AG20443 (cell line): ENCODE measurements at places on chromosomes 3 and 15.

- no peak for DNase-seq
Observed at GRCh38 chr3:70737666-70738290, 425.3 kb upstream of the MDFIC2 start.

- DNase-seq = no peak
Observed at GRCh38 chr3:55859305-55859704, 372.2 kb upstream of the WNT5A start.

DNA sequence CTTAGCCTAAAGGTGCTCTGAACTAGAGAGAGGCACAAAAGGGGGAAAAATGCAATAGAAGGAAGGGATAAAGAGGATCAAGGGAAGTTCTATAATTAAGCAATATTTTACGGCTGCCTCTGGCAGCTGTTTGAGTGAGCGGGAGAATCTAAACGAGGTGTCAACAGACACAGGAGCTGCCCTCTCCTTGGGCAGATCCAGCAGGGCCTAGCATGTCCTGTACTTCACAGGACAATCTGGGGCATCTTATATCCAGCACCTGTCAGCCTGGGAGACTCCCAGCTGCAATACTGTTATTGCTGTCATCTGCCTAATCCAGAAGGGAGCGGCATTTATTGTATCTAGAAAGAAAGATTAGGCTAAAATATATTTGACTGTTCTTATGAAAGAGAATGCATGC lies 68.9 kb downstream of the WWTR1 start:
- DNase-seq = no peak

DNA sequence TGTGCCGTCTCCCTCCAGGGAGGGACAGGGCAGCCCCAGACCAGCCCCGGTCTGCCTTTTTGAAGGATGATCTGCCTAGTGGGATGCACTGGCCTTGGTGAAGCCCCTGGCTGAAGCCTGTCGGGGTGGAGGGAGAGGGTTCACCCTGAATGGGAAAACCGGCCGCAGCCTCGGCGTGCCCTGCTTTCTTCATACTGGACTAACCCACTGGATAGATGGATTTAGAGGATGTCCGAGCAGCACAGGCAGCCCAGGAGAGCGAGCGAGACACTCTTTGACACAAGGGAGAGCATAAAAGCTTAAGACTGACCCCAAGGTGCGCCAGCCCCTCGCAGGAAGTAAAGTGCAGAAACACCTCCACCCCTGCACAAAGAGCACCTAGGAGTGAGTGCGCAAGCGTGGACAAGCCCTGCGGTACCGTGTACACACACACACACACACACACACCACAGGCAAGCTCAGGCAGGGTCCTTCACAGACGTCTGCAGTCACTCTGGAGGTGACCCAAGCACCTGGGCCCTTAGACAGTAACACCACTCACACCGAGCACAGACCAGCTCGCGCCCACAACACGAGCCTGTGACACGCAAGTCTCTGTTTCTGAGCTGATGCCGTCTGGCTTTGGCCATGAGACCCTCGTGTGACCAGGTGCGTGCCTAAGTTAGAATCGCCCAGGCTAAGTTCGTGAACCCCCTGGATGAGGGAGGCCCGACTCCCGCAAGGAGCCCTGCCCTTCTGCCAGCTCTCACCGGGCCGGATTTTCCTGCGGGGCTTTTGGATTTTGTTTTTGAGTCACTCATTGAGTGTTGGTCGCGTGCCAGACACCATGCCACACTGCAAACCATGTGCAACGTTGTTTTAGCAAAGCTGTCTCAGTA lies 11.3 kb downstream of the SEMA4B start:
- DNase-seq = no peak

DNA sequence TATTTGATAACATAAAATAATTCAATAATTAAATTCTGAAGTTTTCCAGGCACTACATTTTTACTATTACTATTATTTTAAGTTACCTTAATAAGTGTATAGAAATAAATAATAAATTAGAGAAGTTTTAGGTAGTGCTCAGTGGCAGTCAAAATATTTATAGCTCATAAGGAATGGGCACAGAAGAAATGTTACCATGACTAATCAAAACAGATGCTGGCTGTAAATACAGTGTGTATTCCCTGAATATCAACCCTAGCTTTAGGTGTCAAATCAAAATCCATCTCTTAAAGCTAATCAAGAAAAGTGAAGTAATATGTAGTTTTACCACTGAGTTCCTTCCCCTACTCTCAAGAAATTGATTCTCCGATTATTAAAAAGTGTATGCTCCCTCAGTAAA lies 35.5 kb downstream of the ZBTB20 start:
- DNase-seq = peak; percentile 8

DNA sequence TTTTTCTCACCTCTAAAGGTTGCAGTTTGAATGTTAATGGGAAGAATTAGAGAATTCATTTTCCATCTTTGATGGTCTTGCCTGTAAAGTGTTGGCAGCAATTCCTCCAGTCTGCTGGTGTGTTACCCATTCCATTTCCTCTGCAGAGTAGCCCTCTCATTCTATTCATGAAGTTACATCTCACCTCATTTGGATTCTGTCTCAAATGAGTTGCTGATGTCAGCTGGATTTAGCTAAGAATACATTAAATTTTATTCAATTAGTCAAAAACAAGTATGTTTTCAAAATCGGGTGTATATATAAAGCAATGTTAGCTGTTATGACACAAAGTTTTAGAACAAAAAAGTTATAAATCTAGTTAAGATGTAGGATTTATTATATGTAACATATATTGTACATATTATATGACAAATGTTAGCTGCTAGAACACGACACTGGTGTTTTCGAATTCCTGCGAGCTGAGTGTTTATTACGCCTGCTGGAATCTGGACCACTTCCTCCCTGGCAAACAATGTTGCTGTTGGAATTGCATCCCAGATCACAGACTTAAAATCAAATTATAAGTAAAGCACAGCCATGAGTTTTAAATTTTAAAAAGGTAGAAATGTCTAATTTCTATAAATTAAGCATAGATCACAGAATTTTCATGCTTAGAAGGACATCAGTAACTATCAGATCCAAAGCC lies 516.2 kb downstream of the OCA2 start:
- no peak for DNase-seq

- DNase-seq = no peak
Observed at GRCh38 chr3:30318110-30318509, 288.3 kb upstream of the TGFBR2 start.

DNA sequence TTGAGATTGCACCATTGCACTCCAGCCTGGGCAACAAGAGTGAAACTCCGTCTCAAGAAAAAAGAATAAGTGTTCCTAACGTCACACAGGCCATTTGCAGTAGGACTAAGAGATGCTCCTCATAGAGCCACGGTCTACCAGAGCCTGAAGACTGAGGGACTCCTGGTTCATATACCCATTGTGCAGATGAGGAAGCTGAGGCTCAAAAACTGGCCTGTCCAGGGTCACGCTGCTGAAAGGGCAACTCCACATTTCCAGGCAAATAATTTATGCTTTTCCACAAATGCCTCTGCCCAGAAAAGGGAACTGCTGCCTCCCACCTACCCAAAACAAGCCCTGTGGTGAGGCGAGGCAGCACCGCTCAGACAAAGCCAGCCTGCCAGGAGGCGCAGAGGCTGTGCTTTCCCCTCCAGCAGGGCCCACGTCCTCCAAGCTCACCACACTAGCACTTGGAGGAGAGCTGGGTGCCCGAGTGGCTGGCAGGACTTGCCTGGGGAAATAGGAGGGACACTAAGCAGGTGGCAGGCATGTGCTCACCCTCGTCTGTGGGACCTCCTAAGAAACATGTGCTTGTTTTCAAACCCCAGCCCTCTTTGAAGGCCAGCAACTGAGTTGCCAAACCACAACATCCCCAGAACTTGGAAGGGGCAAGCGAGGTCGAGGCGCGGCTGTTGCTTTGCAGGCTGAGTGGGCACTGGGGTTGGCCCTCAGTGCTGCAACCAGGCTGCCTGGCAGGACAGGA lies 195.6 kb downstream of the XXYLT1 start:
- peak; percentile 33 for DNase-seq

DNA sequence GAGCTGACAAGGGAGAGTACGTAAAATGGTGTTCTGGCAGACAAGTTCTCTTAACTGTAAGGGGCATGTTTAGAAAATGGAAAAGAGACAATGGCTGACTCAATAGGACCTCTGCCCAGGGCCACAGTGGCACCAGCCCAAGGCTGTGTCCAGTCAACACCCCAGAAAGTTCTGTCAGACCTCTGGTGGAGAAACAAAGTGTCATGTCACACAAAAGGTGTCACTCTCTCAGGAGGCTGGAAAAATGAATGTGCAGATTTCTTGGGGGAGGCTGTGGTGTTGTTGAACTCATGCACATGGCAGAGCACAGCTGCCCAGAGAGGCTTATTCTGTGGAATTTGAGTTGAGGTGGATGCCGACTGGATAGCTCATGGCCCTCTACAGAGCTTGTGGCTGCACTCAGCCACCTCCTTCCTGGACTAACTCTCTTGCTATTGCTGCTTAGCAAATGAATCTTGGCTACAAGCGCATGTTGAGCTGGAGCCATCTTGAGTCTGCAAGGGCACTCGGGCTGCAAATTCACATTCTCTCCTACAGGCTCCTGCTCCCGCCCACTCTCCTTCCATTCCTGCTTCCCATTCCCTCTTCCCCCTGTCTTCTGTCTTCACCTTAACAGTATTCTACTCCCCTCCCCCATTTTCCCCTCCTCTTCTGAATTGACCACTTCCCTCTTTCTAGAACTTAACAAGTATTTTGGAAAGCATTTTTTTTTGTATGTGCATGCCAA lies 55.8 kb upstream of the SLC7A14 start:
- peak; percentile 59 for DNase-seq

- DNase-seq = no peak
Observed at GRCh38 chr15:90449206-90449735, 61.2 kb downstream of the IQGAP1 start.

DNA sequence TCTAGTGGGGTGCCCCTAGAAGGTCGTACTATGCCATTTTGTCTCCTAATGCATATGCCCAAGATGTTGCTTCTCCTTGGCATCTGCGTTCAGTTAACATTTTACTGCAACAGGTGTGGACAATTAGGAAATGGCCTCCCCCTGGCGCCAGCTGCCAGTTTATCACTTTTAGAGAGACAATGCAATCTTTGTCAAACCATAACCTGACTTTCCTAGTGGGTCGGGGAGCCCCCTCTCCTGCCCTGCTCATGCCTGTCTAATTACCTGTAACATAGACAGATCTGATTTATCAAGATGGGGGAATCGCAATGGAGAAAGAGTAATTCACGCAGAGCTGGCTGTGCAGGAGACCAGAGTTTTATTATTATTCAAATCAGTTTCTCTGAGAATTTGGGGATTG lies 353.7 kb upstream of the SGO1 start:
- no peak for DNase-seq

DNA sequence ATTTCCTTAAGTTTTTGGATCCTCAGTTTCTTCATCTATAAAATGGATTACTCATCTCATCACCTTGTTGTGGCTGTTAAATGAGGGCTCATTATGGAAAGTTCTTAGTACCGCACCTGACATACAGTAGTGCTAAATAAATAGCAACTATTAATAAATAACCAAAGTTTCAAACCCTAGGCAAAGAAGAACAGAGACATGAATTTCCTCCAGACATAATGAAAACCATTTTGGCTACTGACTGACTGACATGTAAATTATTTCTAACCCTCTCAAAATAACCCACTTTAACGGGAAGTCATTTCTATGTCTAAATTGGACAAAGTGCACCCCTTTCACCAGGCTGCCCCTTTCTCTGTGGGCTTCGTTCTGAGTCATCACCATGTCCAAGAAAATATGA lies 17.4 kb upstream of the KLHL6 start:
- DNase-seq = no peak

DNA sequence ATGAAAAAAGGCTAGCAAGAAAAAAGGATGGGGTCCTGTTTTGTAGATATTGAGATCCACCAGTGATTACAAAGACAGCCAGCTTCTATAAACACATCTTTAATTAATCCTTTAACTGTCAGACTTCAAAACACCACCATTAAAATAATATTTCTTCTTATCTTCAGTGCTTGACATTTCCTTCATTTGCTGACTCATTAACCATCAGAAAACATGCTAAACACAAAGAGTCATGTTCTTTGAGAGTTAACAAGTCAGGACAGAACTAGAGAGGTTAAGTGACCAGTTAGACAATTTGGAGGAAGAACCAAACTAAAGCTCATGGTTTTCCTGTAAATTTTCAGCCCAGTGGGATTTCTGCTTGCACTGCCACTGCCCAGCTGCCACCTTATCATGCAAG lies 111.4 kb downstream of the MEIS2 start:
- DNase-seq = no peak

GRCh38 chr3:107561980-107562379 lies 39.2 kb downstream of the BBX start:
- DNase-seq = no peak

DNA sequence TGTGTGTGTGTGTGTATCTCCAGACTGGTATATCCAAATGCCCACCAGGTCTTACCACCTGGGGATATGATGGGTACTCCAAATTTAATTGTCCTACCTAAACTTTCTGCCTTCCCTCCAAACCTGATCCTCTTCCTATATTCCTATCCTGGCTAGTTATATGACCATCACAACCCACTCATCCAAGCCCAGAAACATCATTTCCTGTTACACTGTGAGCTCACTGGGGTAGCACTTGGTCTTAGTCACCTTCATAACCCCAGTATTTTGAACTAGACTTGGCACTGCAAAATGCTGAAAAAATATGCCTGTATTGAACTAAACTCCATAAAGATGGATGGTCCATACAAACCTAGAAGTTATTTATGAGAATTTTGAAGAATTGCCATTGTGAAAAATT lies 178.8 kb upstream of the EIF1B start:
- no peak for DNase-seq

- DNase-seq = no peak
Observed at GRCh38 chr3:63089751-63090132, 188.4 kb upstream of the SYNPR start.

GRCh38 chr3:172259111-172259541 lies 189.1 kb downstream of the GHSR start:
- DNase-seq = peak; percentile 25

DNA sequence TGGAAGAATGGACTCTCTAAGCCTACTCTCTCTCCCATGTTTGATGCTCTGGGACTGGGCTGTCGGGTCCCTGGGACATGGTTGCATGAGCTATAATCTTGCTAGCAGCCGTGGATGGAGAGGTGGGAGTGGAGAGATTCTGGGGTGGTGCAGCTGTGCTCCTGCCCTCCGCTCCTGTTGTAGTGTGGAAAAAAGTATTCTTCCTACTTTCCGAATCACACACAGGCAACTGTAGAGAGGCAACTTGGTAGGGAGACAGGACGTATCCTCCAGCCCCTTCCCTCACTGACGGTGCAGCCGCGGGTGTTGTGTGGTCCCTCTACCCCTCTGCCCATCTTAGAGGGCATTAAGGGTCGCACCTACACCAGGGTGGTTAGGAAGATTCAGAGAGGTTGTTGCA lies 281.4 kb upstream of the TLE3 start:
- no peak for DNase-seq

GRCh38 chr3:107662586-107662985 lies 139.8 kb downstream of the BBX start:
- DNase-seq = no peak
